ENCODE measurements at places on chromosomes 2 and 18.

DNA sequence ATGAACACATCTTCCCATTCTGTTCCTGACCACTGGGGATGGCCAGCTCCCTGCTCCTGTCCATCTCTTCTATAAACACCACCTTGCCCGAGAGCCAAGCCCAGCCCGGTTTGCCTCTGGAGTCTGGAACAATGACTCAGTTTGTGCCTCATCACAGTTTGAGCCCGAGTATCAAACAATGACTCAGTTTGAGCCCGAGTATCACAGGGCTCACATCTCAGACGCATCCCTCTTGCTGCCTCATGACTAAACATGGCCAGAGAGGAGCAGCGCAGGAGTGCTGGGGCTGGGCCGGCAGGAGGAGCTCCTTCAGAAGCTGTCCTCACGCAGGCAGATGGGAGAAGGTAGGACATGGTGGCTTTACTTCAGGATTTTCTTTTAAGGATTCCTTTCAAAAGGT lies 68.7 kb downstream of the PXDN start:
- no peak for DNase-seq

DNA sequence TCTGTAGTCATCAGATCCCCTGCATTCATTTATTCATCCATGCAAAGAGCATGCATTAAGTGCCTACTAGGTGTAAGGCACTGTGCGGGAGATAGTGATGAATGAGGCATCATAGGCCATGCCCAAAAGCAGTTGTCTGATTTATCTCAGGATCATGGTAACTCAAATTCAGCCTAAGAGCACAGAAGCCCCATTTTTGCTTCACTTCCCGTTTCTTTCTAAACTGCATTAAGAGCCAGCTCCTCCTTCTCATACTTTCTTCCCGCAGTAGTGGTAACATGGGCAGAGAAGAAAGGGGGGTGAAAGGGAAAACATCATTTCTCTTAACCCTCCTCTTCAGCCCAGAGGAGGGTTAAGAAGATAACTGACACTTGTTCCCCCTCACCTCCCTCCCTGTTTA lies 2.9 kb downstream of the GPR45 start:
- DNase-seq, result no peak

GRCh38 chr2:179861416-179862067 lies at the start of gene ZNF385B:
ZNF385B (minus strand) TSS chr2:179861612.
- DNase-seq, result no peak

GRCh38 chr2:8682719-8683667 lies 1.1 kb downstream of the ID2 start:
- peak; percentile 40 for DNase-seq

GRCh38 chr18:63213936-63214671 lies 105.5 kb downstream of the BCL2 start:
- no peak for DNase-seq

DNA sequence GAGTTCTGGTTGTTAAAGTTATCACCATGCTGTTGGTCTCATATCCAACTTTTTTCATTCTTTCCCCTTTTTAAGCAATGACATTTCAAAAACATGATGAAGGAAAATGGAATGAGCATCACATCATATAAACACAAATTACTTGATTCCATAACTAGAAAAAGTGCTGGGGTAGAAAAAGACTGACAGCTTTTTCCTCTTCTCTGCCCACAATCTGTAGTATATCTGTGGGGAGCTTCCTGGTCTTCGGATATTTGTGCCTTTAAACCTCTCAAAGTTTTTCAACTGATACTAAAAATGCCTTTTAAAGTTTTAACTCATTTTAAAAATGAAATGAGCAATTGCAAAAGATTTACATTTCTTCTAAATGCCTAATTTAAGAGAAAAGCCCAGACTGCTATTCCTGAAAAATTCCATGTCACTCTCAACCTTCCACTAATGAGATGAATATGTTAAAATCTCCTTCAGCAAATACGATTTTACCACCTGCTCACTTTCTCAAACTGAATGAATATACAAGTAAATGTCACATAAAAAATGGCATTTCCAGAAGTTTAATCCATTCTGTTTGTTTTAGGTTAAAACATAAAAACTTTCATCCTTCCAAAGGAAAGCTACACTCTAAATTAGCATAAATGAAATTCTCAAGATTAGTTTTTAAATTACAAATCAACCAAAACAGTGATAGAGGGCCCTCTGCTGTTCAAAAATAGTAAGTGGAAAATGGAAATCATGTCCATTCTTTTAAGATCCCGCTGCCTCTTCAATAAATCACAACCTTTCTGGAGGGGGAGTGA lies 2.1 kb downstream of the DNAH7 start:
- DNase-seq, result peak; percentile 77

DNA sequence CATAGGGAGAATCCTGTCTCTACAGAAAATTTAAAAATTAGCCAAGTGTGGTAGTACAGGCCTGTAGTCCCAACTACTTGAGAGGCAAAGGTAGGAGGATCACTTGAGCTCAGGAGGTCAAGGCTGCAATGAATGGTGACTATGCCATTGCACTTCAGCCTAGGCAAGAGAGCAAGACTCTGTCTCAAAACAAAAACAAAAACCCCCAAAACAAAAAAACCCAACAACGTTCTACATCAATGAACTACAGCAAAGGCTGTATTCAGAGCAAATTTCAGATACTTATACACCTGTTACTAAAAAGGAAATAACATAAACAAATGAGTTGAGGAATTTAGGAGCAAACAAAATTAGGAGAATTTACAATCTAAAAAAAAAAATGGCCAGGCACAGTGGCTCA lies 22.6 kb downstream of the YES1 start:
- no peak for DNase-seq

GRCh38 chr18:26868968-26869586 lies 3.6 kb upstream of the AQP4 start:
- DNase-seq, result no peak

GRCh38 chr18:7608174-7608550 lies 41.0 kb downstream of the PTPRM start:
- no peak for DNase-seq

DNA sequence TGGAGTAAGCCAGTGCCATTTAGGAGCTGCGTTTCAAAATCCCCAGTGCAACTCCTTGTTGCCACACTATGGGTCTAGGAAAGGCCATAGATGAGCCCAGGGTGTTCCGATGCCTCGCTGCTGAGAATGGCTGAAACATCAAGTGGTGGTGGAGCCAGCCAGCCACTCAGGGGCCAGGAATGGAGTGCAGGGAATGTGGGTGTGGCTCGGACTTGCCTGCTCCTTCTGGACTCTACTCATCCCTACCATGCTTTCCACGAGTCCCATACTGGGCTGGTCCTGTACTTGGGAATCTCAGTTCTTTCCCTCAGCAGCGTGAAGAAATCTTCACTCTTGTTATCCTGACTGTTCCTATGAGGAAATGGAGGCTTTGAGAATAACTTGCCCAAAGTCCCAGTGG lies 143.5 kb downstream of the INSIG2 start:
- no peak for DNase-seq

DNA sequence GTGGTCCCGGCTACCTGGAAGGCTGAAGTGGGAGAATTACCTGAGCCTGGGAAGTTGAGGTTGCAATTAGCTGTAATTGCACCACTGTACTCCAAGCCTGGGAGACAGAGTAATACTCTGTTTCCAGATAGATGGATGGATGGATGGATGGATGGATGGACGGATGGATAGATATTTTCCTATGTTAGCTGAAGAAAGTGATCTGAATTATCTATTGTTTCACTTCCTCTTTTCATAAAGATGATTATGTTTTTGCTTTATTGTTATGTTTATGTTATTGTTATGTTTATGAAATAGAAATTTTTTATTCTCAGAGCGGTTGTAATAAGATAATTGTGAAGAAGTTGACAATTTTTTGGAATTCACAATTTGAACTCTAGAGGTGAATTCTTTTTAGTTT lies 33.3 kb upstream of the TTC27 start:
- no peak for DNase-seq

DNA sequence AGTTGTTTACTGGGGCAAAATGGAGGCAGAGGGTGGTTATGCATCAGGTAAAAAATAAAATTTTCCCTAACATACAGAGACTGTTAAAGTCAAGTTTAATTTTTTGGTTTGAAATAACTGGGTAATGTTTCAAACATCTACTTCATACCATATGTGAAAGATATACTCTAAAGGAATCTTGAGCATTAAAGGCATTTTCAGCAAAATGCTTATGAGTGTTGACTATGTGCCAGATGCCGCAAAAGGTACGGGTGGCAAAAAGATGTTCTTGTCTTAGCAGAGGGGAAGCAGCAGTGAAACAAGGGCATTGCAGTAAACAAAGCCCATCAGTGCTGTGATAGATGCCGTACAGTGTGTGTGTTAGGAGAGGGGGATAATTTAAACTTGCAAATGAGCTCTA lies 263.1 kb upstream of the ID2 start:
- no peak for DNase-seq

DNA sequence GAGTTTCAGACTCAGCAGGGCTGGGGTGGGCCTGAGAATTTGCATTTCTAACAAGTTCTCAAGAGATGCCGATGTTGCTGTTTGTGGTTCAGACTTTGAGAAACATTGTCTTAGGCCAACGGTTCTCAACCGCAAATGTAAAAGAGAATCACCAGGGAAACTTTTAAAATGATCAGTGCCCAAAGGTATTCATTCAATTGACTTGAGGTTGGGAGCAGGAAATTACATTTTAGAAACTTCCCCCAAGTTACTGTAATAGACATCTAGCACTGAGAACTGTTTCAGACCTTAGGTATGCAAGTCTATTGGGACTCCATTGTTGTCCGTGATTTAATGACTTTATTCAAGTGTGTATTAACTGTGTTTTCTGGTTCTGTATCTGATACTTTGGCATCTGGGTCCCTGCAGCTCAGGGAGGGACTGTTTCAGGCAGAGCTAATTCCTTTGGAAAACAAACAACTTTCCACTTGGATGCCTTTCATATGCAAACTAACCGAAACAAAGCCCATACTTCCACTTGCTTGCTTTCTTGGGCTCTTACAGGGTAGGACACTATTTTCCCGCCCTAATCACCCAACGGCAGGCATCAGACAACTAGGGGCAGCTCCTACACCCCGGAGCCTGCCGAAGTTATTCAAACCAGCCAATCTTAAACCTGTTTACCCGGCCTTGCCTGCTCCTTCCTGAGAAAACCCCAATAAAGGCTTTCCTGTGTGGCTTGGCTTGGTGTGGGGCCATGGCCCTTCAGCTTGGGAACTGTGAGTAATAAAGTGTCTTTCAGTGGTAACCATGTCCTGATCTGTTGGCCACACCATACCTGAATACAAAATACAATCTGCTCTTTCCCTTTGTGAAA lies 97.6 kb downstream of the POLE4 start:
- DNase-seq, result no peak

- DNase-seq, result no peak
Observed at GRCh38 chr2:236833501-236834073, 252.1 kb upstream of the COPS8 start.

- DNase-seq, result no peak
Observed at GRCh38 chr18:63097178-63097577, 222.4 kb downstream of the BCL2 start.

- DNase-seq, result no peak
Observed at GRCh38 chr2:189407281-189408209, 33.7 kb upstream of the WDR75 start.

- DNase-seq, result no peak
Observed at GRCh38 chr2:188243381-188243780, 48.3 kb upstream of the GULP1 start.

- DNase-seq, result no peak
Observed at GRCh38 chr2:36255863-36256262, 99.7 kb upstream of the CRIM1 start.

DNA sequence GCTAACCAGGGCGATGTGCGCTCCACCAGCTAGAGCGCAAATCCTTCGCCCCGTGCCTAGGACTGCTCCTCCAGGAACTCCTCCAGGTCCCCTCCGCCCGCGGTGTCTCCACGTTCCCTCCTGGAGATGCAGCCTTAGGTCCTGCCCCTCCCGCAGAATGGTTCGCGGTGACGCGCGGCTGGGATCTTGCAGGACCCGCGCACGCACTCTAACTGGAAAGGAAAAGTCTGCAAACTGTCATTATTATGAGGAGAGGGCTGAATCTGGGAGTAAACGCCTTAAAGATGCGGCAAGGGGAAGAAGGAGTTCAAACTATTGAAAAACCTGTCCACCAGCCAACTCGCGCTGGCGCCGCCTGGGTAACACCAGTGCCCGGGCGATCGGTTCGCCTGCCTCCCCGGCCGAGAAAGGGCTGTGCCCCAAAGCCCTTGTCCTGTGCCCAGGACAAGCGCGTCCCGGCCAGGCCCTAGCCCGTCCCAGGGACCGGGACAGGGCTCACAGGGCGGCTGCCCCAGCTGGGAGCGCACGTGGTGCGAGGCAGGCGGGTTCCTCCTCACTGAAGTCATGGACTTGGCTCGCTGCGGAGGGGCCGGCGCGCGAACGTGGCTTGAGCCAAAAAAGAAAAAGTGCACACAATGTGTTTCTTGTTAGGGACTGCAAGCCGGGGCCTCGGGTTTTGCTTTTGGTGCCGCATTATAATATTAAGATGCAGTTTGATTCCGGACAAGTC lies 5.5 kb upstream of the ID2 start:
- DNase-seq, result peak; percentile 37

DNA sequence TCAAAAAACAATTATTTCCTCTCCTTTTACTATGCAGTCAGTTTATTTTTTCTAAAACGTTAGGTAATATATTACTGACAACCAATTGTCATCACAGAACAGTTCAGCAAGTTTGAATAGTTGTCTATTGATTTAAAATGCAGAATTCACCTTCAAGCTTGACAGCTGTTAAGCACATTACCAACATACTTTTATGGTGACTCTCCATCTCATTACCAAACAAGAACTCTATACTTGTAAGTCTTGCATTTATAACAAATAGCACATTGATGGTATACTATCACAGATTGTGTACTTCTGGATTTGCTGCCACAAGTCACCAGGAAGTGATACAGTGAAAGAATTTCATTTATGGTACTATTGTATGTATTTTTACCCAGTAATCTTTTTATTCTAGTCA lies 99.4 kb upstream of the PPP1CB start:
- no peak for DNase-seq

DNA sequence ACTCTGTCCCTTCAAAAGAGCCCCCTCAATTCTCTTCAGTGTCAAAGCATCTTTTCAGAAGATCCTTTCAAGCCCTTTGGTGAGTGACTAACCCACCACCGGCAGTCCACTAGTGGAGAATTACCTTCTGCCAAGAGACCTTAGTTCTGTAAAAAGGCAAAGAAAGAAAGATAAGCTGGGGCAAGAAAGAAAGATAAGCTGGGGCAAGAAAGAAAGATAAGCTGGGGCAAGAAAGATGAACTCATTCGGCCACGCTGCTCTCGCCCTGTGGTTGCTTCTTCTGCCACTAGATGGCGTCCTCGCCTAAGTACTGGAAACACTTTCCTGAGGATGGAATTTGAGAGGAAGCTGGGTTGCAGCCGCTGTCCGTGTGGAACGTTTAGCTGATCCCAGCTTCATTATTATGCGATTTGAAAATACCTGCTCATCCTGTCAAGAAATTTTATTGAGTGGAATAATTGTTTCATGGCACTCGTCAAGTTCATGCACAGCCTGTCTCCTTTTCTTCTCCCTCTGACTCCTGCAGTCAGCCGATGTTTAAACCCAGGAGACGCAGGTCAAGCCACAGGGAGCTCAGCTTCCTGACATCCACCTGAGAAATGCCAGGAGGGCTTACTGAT lies 17.3 kb upstream of the ANXA4 start:
- DNase-seq, result peak; percentile 64

- no peak for DNase-seq
Observed at GRCh38 chr2:217058791-217059755, 199.2 kb upstream of the TNP1 start.

GRCh38 chr2:165219481-165219880 lies 15.6 kb upstream of the SCN3A start:
- no peak for DNase-seq

All from inflammatory macrophage treated with lipopolysaccharide for 1 hour (primary cell).